A549 treated with CpdA at 1 μM for 4 hours (cell line): ENCODE measurements at places on chromosomes 5 and 9. TPM values are rescaled to one million over a fixed set of nuclear protein-coding genes. Genes with fewer than 3 reads are reported as not detected.

The PSD2 gene
- 0.03 to 0.06 TPM (median 0.03 TPM) in 4 of 5 replicates, not detected in the other for total RNA-seq

The MEIKIN gene
- not detected in 5 replicates for total RNA-seq

The NEURL1B gene
- total RNA-seq, result 2.2 to 3.4 TPM (median 2.6 TPM) in 5 replicates

The FBP2 gene
- total RNA-seq, result not detected in 5 replicates

The PLEKHG4B gene
- 0.64 to 0.94 TPM (median 0.69 TPM) in 5 replicates for total RNA-seq

The FUT7 gene
- total RNA-seq, result 0.05 TPM in 2 of 5 replicates, not detected in the others

The TRAF2 gene
- total RNA-seq, result 46.3 to 81.8 TPM (median 69.1 TPM) in 5 replicates

The PDE6A gene
- 0.08 to 0.26 TPM (median 0.12 TPM) in 5 replicates for total RNA-seq

The LRRC19 gene
- not detected in 5 replicates for total RNA-seq

The PHF24 gene
- 0.06 to 0.26 TPM (median 0.16 TPM) in 5 replicates for total RNA-seq

The LOX gene
- total RNA-seq, result 0.71 to 1.6 TPM (median 1.4 TPM) in 5 replicates

The PPIC gene
- total RNA-seq, result 16.2 to 18.8 TPM (median 16.6 TPM) in 5 replicates

The LPCAT1 gene
- total RNA-seq, result 136 to 171 TPM (median 154 TPM) in 5 replicates

The FCN2 gene
- total RNA-seq, result not detected in 5 replicates

The NINJ1 gene
- 61.6 to 101 TPM (median 80.2 TPM) in 5 replicates for total RNA-seq

The ATP10B gene
- total RNA-seq, result not detected in 5 replicates

The ROPN1L gene
- total RNA-seq, result 1.9 to 2.7 TPM (median 2.3 TPM) in 5 replicates

The LCN15 gene
- total RNA-seq, result 0.09 TPM in 1 of 5 replicates, not detected in the others

The CERCAM gene
- total RNA-seq, result 31.8 to 43.4 TPM (median 33.7 TPM) in 5 replicates

The FRMPD1 gene
- 0.01 to 0.12 TPM (median 0.05 TPM) in 4 of 5 replicates, not detected in the other for total RNA-seq

The GMCL2 gene
- not detected in 5 replicates for total RNA-seq

The SAPCD2 gene
- total RNA-seq, result 13.9 to 28.6 TPM (median 24.4 TPM) in 5 replicates

The POMT1 gene
- total RNA-seq, result 13.6 to 18.3 TPM (median 16.9 TPM) in 5 replicates

The SHOC1 gene
- total RNA-seq, result 0.01 TPM in 1 of 5 replicates, not detected in the others

The PCDHA9 gene
- total RNA-seq, result not detected in 5 replicates

The SAXO1 gene
- total RNA-seq, result not detected in 5 replicates

The TNFSF15 gene
- total RNA-seq, result 0.26 to 0.41 TPM (median 0.37 TPM) in 5 replicates

The CFAP90 gene
- 0.10 to 0.59 TPM (median 0.51 TPM) in 5 replicates for total RNA-seq

The ADAMTS12 gene
- 6.5 to 8.6 TPM (median 7.4 TPM) in 5 replicates for total RNA-seq

The POU4F3 gene
- 0.10 to 0.26 TPM (median 0.17 TPM) in 5 replicates for total RNA-seq

The SEMA6A gene
- 0.07 to 0.21 TPM (median 0.13 TPM) in 5 replicates for total RNA-seq

The SOX30 gene
- total RNA-seq, result 0.05 to 0.07 TPM in 2 of 5 replicates, not detected in the others

The FOXD4L4 gene
- total RNA-seq, result 0.08 TPM in 2 of 5 replicates, not detected in the others

The LRRTM2 gene
- not detected in 5 replicates for total RNA-seq

The PHYKPL gene
- 6.4 to 11.6 TPM (median 7.9 TPM) in 5 replicates for total RNA-seq

The ACOT12 gene
- 0.08 TPM in 1 of 5 replicates, not detected in the others for total RNA-seq

The C5orf34 gene
- total RNA-seq, result 5.0 to 5.4 TPM (median 5.3 TPM) in 5 replicates

The CATSPER3 gene
- 0.21 to 0.59 TPM (median 0.41 TPM) in 5 replicates for total RNA-seq

The RNF14 gene
- total RNA-seq, result 40.4 to 55.8 TPM (median 47.0 TPM) in 5 replicates

The HIGD2A gene
- total RNA-seq, result 242 to 274 TPM (median 264 TPM) in 5 replicates

The GPX3 gene
- 14.0 to 19.3 TPM (median 17.8 TPM) in 5 replicates for total RNA-seq

The LMX1B gene
- total RNA-seq, result 1.3 to 1.9 TPM (median 1.7 TPM) in 5 replicates

The DBH gene
- not detected in 5 replicates for total RNA-seq

The AQP7 gene
- 0.19 to 0.49 TPM (median 0.24 TPM) in 5 replicates for total RNA-seq

The MELK gene
- total RNA-seq, result 68.4 to 84.9 TPM (median 73.9 TPM) in 5 replicates

The PCDHGA12 gene
- 0.02 TPM in 1 of 5 replicates, not detected in the others for total RNA-seq

The LHFPL2 gene
- 45.9 to 64.0 TPM (median 58.0 TPM) in 5 replicates for total RNA-seq

The IL13 gene
- total RNA-seq, result 0.07 TPM in 1 of 5 replicates, not detected in the others

The PTGES2 gene
- 69.0 to 104 TPM (median 95.2 TPM) in 5 replicates for total RNA-seq

The BHMT2 gene
- total RNA-seq, result not detected in 5 replicates

The NOP16 gene
- 114 to 148 TPM (median 129 TPM) in 5 replicates for total RNA-seq

The FBP1 gene
- not detected in 5 replicates for total RNA-seq

The BAAT gene
- total RNA-seq, result 0.47 to 0.79 TPM (median 0.58 TPM) in 5 replicates

The FOXI1 gene
- total RNA-seq, result not detected in 5 replicates

The TMEM252 gene
- not detected in 5 replicates for total RNA-seq

The EIF4E1B gene
- not detected in 5 replicates for total RNA-seq

The ADGRD2 gene
- 0.03 TPM in 1 of 5 replicates, not detected in the others for total RNA-seq

The SV2C gene
- not detected in 5 replicates for total RNA-seq

The PCDHA10 gene
- 0.01 to 0.02 TPM in 2 of 5 replicates, not detected in the others for total RNA-seq
